ENCODE measurements at places on chromosomes 3 and 15. TPM values are rescaled to one million over a fixed set of nuclear protein-coding genes. Genes with fewer than 3 reads are reported as not detected.

The OSTN gene
- total RNA-seq, result not detected

The MASP1 gene
- not detected for total RNA-seq

The CALML4 gene
- total RNA-seq, result 3.2 TPM

DNA sequence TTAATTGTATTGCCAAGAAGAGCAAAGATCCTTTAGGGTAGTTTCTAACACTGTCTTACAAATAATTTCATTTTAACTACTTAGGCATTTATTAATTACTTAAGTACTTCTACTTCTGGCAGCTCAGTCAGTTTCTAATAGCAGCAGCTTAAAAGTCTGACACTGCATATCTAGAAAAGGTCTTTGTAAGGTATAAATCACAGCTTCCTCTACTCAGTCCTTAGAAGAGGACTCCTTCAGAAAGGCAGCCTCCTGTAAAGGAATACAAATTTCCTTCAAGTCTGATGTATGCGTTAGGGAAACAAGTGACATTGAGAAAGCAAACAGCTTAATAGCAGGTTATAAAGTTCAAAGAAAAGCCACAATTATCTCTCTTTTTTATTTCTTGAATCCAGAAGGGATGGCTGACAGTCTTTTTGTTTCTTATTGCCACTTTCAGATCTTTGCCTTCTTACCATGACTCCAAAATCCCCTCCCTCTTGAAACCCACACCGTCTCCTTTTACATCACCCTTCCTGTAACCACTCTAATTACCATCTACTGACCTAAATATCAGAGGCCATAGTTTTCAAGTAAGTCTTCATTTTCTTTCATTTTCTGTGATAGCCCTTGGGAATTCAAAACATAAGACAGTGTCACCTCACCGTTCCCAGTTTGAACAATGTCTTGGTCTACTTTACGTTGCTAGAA lies 109.5 kb downstream of the CGGBP1 start:
- H3K36me3 ChIP-seq, result no peaks in the 10 kb centered on the region
- no peak overlapping the region for H3K4me3 ChIP-seq
- H3K27me3 ChIP-seq, result peaks cover 3% of the 10 kb centered on the region
- no peaks in the 10 kb centered on the region for H3K4me1 ChIP-seq
- no peak overlapping the region for H3K27ac ChIP-seq

- no peak for DNase-seq
- H3K27ac ChIP-seq, result no peak overlapping the region
- H3K27me3 ChIP-seq, result no peaks in the 10 kb centered on the region
- H3K36me3 ChIP-seq, result no peaks in the 10 kb centered on the region
Observed at GRCh38 chr3:145017959-145018358, 1046.3 kb downstream of the DIPK2A start.

GRCh38 chr3:34109846-34110245 lies 311.4 kb downstream of the PDCD6IP start:
- no peak overlapping the region for H3K27ac ChIP-seq
- no peak for DNase-seq
- no peaks in the 10 kb centered on the region for H3K36me3 ChIP-seq
- H3K4me1 ChIP-seq, result no peaks in the 10 kb centered on the region

The ZBBX gene
- total RNA-seq, result not detected

DNA sequence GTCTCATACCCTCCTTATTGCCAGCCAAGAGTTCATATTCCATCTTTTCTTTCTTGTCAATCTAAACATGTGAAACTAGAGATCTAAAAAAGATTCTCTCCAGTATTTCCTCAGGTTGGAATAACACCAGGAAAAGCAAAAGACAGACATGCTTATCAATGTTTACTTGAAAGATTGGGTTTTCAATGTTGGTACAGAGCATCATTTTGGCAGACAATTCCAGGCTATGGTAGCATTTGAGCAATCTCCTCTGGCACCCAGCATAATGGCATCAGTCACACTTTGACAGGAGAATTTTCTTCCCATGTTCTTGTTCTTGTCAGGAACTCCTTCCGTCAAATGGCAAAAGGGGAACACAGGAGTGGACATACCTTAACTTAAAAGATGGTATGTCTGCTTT lies 61.0 kb upstream of the RARB start:
- no peaks in the 10 kb centered on the region for H3K27me3 ChIP-seq
- DNase-seq, result no peak
- no peaks in the 10 kb centered on the region for H3K4me1 ChIP-seq
- H3K36me3 ChIP-seq, result no peaks in the 10 kb centered on the region
- no peak overlapping the region for H3K4me3 ChIP-seq
- H3K27ac ChIP-seq, result no peak overlapping the region

GRCh38 chr15:82183121-82184031 lies 79.2 kb downstream of the EFL1 start:
- H3K36me3 ChIP-seq, result peaks cover 2% of the 10 kb centered on the region
- H3K27ac ChIP-seq, result no peak overlapping the region
- DNase-seq, result no peak
- H3K27me3 ChIP-seq, result no peaks in the 10 kb centered on the region
- H3K4me1 ChIP-seq, result no peaks in the 10 kb centered on the region

- H3K27ac ChIP-seq, result no peak overlapping the region
- no peak for DNase-seq
- H3K27me3 ChIP-seq, result no peaks in the 10 kb centered on the region
- no peak overlapping the region for H3K4me3 ChIP-seq
Observed at GRCh38 chr3:114879059-114880031, 267.7 kb downstream of the ZBTB20 start.

GRCh38 chr3:107578091-107578490 lies 55.3 kb downstream of the BBX start:
- DNase-seq, result no peak
- no peak overlapping the region for H3K27ac ChIP-seq
- H3K4me1 ChIP-seq, result no peaks in the 10 kb centered on the region
- no peaks in the 10 kb centered on the region for H3K27me3 ChIP-seq
- H3K4me3 ChIP-seq, result no peak overlapping the region
- no peaks in the 10 kb centered on the region for H3K36me3 ChIP-seq

DNA sequence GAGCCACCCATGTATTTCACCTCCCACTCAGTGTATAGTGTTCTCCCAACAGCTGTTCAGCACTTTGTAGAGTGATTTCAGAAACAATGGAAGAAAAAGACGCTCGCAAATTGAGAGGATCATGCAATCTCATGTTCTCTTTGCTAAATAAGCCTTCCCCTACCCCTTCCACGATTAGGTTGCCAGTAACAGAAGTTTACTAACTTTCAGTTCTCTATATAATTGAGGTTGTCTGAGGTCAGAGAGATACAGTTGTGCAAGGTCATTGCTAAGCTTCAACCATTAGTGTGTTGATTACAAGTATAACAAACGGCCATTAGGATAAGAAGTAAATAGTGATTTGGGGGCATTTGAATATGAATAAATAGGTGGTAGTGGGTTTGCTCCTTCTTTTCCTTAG lies 99.6 kb downstream of the TUSC7 start:
- H3K27me3 ChIP-seq, result no peaks in the 10 kb centered on the region
- H3K36me3 ChIP-seq, result no peaks in the 10 kb centered on the region
- H3K4me3 ChIP-seq, result no peak overlapping the region
- no peak overlapping the region for H3K27ac ChIP-seq
- no peaks in the 10 kb centered on the region for H3K4me1 ChIP-seq

Measured in CD4-positive, CD25-positive, alpha-beta regulatory T cell (primary cell).